ENCODE measurements at places on chromosomes 1 and 21. TPM values are rescaled to one million over a fixed set of nuclear protein-coding genes. Genes with fewer than 3 reads are reported as not detected.

The SPRR1B gene
- total RNA-seq = not detected

The FABP3 gene
- not detected for total RNA-seq

The USP1 gene
- total RNA-seq = 78.6 TPM

The GPR157 gene
- 3.5 TPM for total RNA-seq

DNA sequence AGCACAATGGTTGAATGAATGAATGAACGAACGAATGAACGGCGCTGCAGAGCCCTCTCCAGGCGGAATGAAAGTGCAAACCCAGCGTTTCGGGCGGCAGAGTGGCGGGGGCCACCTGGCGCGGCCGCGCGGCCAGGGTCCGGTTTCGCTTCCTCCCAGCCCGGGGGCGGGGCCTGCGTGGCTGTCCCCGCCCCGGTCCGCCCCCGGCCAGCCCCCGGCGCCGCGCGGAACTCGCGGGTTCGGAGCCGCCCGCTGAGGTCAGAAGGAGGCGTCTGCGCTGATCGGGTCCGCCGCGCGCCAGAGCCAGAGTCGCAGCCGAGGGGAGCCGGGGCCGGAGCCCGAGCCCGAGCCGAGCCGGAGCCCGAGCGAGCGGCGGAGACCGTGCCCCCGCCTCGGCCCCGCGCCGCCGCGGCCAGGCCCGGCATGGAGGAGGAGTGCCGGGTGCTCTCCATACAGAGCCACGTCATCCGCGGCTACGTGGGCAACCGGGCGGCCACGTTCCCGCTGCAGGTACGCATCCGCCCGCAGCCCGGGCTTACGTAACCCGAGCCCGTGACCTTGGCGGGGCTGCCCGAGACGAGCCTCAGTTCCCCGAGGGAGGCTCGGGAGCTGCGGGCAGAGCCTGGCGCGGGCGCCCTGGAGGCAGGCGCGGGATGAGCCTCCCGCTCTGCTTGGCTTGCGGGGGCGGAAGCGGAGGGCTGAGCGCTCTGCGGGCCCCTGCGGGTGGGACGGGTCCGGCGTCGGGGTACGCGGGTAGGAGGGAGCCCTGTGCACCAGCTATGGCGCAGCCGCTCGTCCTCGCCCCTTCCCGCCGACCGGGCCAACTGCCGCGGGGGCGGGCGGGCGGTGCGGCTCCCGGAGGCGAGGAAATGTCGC lies at the start of gene PDXK:
PDXK (plus strand) TSS at position 258 of the 876 bp plus-strand sequence; CDS start at position 424, 166 bp downstream.
- DNase-seq = peak; percentile 85

DNA sequence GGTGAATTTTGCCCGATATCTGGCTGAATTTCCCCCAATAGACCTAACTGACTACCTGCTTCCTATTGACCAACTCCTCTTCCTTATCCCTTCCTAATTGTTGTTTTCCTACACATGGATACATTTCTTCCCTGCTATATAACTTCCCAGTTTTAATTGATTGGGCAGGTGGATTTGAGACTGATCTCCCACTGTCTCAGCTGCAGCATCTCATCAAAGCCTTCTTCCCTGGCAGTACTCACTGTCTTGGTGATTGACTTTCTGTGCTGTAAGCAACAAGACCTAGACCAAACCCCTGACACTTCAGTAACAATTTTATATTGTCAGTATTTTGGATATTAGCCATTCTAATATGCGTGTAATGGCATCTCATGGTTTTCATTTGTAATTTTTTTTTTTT lies 11.3 kb upstream of the PLA2G2A start:
- DNase-seq = no peak

DNA sequence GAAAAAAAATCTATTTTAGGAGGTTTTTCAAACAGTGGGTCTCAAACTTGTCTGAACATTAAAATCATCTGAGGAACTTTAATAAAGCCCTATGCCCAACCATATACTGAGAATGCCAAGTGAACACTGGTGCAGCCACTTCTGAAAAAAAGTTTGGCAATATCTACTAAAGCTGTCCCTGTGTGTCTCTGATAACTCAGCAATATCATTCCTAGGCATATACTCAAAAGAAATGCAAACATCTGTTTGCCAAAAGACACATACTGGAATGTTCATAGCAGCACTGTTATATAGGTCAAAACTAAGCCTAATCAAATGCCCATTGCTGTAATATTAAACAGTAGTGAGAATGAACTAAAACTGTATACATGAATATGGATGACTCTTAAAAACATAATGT lies 74.2 kb upstream of the RGS4 start:
- DNase-seq = no peak

DNA sequence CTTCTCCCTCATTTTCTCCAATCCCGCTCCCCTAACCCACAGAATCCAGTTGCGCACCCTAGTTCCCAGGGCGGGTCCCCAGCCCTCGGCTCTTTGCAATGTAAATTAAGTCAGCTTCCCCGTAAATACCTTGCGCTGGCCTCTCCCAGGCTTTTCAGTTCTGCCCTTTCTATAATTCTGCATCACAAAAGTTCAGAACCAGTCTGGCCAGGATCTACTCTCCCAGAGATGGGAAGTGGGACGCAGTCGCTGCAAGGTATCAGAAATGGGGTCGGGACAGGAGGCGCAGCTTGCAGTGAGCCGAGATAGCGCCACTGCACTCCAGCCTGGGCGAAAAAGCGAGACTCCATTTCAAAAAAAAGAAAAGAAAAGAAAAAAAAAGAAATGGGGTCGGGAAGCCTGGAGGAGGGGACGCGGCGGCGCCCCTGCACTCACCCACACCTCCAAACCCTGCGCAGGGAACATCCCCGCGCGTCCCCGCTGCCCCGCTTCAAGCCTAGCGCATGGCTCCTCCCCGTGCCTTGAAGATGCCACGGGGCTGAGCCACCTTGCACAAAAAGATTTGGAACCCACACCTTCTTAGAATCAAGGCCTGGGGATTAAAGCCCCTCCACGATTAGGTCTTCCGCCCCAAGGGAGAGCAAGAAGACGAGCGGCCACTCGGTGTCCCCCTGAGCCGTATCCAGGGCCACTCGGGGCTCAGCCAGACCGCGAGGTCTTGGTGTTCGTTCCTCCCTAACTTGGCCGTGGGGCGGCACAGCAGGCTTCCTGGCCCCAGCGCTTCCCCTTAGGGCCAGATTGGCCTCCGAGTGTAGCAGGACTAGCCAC lies 27.2 kb upstream of the ITLN2 start:
- DNase-seq = no peak

- DNase-seq = no peak
Measured at GRCh38 chr1:19840228-19840627, 25.1 kb upstream of the RNF186 start.

DNA sequence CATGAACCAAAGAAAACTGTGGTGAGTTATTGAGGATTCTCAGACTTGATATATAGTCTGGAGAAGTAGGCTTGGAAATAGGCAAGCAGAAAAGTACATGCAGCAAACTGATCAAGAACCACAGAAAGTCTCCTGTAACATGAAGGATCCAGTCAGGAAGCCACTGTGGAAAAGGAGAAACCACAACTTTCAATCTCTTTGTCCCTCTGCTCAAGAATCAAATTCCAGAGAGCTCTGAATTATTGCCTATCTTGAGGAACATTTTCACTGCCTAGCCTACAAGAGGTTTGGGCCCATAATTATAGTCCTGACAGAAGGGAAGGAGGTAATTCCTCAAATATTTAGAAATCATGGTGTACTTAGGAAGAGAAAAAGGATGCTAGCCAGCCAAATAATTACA lies 43.0 kb upstream of the ADAMTS1 start:
- DNase-seq = no peak

GRCh38 chr1:221013691-221014660 lies 134.7 kb downstream of the HLX start:
- no peak for DNase-seq

Measured in activated CD4-positive, alpha-beta memory T cell treated with anti-CD3 and anti-CD28 coated beads, Interleukin-2, amount 10 ng/mL, durations not matched to agents 7 days and 5 days (primary cell).